ENCODE measurements at places on chromosomes 11 and 22.

GRCh38 chr11:117868815-117869561, 7.5 kb downstream of the FXYD6 start:
- DNase-seq: peak; percentile 9

- no peak for DNase-seq
Measured at GRCh38 chr11:33674035-33674814, 26.4 kb downstream of the C11orf91 start.

DNA sequence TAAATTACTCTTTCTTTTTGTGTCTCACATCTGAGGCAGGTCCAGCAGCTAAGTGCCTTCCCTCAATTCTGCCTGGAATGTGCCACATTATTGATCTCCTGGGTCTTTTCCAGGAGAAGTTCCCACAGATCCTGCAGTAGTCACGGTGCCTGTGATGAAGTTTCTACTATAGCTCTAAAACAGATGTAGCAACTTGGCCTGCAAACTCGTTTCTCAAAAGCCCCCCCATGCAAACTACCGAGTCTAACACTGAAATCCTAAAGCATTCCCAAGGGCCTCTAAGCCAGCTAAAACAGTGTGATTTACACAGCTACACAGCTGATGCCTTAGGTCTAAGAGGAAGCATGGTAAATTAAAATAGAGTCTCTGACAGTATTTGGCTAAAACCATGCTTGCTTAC, 54.3 kb downstream of the DDI1 start:
- DNase-seq: no peak

DNA sequence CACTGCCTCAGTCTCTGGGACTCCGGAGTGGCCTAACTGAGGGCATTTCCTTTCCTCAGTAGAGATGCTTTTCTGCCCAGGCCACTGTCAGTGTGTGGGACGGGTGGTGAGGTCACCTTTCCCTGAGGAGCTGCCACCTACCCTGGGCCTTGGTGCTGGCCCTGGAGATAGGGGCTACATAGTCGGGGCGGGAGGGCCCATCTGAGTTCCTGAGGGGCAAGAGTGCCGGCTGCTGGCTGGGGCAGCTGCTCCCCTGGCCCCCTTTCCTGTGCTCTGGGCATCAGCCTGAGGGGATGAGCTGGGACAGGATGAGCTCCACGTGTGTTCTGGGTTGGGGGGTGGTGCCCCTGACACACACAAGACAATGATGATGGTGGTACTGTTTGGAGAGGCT, 5.4 kb downstream of the KCNC1 start:
- DNase-seq: no peak

- DNase-seq: peak; percentile 68
Measured at GRCh38 chr11:8328848-8329330, 65.2 kb upstream of the LMO1 start.

GRCh38 chr11:101686514-101686913, 102.7 kb upstream of the TRPC6 start:
- no peak for DNase-seq

DNA sequence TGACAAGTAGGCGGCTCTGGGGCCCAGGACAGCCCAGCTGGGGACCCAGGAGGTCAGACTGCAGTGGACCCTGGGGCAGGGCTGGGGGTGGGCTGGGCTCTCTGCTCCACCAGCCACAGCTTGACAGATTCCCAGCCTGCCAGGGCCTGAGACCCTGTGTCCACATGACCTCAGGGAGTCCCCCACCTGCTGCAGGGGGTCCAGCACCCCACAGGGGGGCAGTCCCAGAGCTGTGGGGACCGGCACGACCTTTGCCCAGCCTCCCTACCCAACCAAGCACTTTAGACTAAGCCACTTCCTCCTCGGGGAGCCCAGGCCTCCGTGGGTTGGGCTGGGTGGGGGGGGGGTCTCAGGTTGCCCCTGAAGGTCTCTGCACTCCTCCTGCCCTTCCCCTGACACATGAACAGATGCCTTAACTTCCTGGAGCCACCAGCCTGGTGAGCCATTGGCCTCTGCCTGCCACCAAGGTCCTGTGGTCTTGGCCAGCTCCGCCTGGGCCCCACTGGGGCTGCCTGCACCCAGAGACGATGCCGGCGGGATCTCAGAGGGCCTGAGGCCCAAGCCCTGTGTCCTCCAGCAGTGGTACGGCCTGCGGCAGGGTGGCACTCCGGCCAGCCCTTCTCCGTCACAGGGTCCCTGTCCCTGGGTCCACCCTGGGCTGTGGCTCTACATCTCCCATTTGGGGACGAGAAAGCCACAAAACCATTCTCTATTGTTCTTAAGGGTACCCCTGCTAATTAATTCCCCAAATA, 3.4 kb downstream of the CCDC188 start:
- no peak for DNase-seq

GRCh38 chr22:39995393-39996252, 869 bp downstream of the FAM83F start:
- DNase-seq: no peak

DNA sequence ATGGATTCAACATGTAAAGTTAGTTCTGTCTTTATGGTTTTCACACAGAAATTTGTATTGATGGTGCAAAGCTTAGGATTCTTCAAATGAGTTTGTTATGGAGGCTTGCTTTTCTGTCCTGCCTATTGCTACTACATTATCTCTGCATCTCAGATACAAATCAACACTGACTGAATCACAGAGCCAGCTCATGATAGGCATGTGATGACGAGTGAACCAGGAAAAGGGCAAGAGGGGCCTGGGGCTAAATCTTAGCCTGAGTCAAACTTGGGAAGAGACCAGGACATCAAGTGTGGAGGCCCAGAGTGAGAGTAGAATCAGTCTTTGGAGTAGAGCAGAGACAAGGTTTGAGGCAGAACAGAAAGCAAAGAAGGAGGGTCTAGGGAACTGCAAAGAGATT, 107.1 kb upstream of the CD44 start:
- DNase-seq: no peak

GRCh38 chr11:28763876-28764275, 655.7 kb downstream of the METTL15 start:
- no peak for DNase-seq

- no peak for DNase-seq
Measured at GRCh38 chr11:66636411-66636810, 2.1 kb upstream of the RBM4 start.

DNA sequence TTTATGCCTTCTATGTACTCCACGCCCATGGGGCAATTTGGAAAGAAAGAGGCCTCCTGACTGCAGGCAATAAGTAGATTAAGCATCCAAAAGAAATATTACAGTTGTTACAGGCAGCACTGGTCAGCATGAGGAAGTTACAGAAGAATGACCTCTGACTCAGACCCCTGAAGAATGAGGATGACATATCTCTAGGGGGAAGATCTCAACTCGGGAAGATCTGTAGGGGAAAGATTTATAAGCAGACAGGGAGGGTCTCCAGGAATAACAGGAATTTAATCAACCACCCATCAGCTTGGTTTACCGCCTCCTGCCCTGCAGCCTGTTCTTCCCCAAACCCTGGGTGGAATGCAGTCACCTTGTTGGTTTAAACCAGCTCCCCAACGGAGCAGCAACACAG, 58.0 kb downstream of the RCN1 start:
- no peak for DNase-seq

DNA sequence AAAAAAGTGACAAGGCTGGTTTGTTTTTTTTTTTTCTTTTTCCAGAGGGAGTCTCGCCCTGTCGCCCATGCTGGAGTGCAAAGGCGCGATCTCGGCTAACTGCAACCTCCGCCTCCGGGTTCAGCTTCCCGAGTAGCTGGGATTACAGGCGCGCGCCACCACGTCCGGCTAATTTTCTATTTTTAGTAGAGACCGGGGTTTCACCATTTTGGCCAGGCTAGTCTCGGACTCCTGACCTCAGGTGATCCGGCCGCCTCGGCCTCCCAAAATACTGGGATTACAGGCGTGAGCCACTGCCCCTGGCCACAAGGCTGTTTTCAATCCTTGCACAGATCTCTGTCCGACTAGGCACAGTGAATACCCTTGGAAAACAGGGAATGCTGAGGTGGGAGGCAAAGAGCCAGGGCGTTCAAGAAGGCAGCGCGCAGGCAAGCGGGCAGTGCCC, 566 bp downstream of the ATP6V1E1 start:
- DNase-seq: no peak

DNA sequence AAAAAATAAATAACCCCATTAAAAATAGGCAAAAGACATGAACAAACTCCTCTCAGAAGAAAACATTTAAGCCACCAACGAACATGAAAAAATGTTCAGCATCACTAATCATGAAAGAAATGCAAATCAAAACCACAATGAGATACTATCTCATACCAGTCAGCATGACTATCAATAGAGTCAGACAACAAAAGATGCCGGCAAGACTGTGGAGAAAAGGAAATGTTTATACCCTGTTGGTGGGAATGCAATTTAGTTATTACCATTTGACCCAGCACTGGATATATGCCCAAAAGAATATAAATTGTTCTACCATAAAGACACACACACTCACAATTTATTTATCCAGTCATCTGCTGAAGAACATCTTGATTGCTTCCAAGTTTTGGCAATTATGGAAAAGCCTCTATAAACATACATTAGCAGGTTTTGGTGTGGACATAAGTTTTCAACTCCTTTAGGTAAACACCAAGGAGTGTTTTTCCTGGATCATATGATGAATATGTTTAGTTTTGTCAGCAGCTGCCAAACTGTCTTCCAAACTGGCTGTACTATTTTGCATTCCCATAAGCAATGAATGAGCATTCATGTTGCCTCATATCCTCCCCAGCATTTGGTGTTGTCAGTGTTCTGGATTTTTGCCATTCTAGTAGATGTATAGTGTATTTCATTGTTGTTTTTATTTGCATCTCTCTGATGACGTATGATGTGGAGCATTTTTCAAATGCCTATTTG, 28.0 kb downstream of the OR8D1 start:
- DNase-seq: no peak

GRCh38 chr11:3345736-3346135, 33.2 kb downstream of the ZNF195 start:
- no peak for DNase-seq

- DNase-seq: no peak
Measured at GRCh38 chr11:64655941-64656601, 65.1 kb downstream of the SLC22A12 start.

DNA sequence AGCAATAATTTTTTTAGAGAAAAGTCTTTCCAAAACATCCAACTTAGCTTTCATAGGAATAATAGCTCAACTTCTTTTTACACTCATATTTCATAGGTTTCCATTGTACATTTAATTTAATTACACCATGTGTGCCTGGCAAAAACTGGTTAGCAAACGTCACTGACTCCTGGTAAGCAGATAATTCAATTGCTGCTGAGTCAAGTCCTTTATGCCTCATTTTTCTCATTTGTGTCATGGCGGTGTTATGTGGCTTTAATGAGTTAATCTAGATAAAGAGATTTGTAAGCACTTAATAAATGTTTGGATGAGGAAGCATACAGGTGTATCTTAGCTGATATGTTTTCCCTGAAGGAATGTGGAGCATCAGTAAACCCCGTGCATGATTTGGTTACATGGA, 41.2 kb upstream of the PAK1 start:
- no peak for DNase-seq

- no peak for DNase-seq
Measured at GRCh38 chr11:11876458-11876857, 34.7 kb downstream of the USP47 start.

GRCh38 chr22:37817705-37818408, 5.3 kb upstream of the GALR3 start:
- DNase-seq: peak; percentile 51

GRCh38 chr11:115893461-115894099, 389.4 kb upstream of the CADM1 start:
- DNase-seq: no peak

GRCh38 chr22:50562523-50563412, at the start of gene SYCE3:
SYCE3 (minus strand) TSS chr22:50562919; CDS start chr22:50556405, 6,514 bp downstream.
- peak; percentile 12 for DNase-seq

DNA sequence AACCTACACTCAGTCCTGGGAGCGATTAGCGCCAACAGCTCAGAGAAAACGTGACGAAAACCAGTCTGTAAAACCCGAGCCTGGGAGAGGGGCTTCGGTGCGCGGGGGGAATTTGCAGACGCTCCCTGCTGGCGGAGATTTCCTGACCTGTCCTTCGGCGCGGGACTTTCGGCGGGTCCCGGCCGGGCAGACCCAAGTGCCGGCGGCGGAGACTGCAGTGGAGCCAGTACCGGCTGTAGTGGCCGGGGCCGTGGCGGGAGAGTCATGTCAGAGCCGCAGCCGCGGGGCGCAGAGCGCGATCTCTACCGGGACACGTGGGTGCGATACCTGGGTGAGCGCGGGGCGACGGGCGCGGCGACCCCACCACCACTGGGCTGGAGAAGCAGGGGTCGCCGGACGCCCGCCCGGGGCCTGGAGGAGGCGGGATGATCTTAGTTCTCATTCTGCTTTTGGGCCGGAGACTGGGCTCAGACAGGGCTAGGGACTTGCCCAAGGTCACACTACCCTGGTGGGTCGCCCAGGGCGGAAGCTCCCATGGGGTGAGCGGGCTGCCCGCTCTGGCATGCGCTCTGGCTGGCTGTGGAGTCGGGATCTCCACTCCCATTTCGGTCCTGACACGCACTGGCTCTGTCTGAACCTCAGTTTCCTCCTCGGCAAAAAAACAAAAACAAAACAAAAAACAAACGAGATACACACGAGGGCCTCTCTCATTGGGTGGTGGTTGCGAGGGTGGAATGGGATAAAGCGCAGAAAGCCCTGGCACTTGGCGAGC, at the start of gene MTFP1:
Gene MTFP1 (plus strand): TSS at position 153 of the 772 bp plus-strand sequence. CDS start 112 bp downstream, at position 265.
- DNase-seq: no peak

GRCh38 chr11:104897891-104898684, at the start of gene CASP12:
CASP12 (minus strand) TSS chr11:104898460.
- DNase-seq: no peak

DNA sequence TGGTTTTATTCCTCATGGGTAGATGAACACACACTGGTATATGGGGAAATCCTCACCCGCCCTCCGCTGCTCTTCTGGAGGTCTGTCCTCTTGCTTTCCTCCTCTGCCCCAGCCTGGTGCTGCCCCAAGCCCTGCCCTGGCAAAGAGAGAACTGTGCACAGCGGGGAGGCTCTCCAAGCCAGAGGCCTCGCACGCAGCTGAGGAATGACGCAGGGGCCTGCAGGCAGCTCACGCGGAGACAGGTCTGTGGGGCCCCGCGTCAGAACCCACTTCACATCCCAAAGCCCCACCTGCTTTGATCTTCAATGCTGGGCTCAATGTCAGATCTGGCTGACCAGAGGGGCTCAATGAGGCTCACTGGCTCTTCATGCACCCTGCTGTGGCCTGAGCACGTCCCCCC, 10.0 kb downstream of the GATD1 start:
- DNase-seq: no peak

- peak; percentile 85 for DNase-seq
Measured at GRCh38 chr11:33258631-33259205, 1.5 kb downstream of the HIPK3 start.

DNA sequence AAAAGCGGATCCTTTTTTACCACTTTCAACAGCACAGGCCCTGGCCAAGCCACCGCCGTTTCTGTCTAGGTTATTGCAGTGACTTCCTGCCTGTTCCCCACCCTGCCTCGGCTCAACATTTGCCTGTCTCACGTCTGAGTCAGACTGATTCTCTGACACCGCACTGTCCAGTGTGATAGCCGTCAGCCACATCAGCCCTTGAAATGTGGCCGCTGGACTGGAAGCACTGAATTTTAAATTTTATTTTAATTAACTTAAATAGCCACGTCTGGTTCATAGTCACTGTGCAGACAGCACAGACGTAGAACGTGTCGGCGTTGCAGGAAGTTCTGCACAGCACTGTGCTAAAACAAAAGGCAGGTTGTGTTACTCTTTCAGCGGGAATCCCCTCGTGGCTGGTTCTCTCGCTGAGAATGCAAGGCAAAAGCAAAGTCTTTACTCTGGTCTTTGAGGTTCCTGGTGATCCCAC, 56.3 kb upstream of the ADSL start:
- DNase-seq: no peak

GRCh38 chr11:118604566-118604965, 2.8 kb upstream of the PHLDB1 start:
- DNase-seq: no peak

- no peak for DNase-seq
Measured at GRCh38 chr11:26960281-26960680, 33.6 kb upstream of the FIBIN start.

Data from NCI-H187 (cell line).